ENCODE measurements at places on chromosomes 3 and 15.

DNA sequence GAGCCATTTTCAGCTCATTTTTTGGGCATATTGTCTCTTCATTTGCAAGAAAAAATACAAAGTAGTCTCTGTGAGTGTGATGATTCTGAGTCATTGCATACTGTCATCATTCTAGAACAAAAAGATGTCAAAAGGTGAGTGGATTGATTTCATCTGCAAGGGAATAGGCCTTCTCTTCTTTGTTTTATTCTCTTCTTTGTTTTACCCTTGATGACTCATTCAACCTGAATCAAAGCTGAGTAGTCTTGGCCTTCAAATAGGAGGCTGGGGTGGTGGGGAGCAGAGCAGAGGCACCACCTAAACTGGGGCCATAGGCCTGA is 25.4 kb downstream of the CYP19A1 start:
- DNase-seq, result no peak

DNA sequence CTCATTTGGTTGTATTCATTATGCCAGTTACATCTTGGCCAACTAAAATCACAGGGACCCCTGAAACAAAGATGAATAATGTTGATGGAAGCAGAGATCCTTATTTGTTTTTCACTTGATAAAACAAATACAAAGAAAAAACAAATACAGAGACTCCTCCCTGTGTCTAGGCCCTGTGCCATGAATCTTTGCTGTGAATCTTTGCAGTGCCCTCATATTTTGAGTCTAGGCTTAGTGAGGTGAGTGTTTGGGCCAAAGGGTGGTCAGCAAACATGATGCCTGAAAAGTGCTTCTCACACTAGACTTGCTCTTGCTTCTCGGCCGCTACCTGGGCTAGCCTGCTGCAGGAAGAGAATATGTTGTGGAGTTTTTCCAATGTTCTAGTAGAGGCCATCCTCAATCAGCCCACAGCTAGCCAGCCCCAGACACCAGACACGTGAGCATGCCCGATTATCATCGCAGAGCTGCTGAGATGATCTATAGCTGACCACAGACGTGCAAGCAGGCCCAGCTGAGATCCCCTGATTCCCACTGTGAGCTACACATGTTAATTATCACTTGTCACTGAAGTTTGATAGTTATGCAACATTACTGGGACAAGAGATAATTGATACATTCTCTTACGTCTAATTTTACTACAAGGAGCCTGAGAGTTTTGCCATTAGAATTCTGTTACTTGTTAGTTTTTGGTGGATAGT is 191.4 kb downstream of the THRB start:
- no peak for DNase-seq

- no peak for DNase-seq
These were observed 212.4 kb downstream of the IL5RA start for GRCh38 chr3:2897821-2898220.

DNA sequence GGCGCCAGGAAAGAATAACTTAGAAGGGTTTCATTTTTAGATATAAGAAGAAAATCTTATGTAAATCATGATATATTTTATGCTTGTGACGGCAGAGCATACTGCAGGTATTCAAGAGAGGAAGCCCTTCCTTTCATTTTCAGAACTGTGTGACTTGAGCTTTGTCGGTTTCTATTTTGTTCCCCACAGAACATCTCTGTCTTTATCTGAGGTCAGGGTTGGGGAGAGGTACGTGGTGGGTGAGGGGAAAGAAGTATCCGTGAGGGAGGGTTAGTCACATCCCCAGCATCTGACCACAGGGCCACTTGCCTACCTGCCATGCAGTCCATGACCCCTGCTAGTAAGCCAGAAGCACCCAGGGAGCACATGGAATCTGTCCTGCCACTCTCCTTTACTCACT is 126.5 kb downstream of the DGKG start:
- DNase-seq, result no peak

GRCh38 chr15:73139041-73139743 is 86.9 kb downstream of the NEO1 start:
- no peak for DNase-seq

DNA sequence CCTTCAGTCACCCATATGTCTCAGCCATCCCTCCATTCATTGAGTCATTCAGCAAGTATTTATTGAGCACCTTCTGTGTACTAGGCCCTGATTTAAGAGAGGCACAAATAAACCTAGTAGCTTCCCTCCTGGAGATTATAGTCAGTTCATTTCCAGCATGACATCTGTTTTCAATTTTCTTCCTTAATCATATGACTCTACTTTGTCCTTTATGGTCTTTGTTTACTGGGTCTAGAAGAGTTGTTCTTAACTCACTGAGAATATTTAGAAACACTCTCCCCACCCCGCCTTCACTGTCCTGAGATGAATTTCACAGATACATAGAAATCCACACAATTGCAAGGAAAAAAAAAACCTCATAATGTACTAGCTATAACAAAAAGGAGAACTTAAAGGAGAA is 44.8 kb upstream of the ADAMTS9 start:
- DNase-seq, result no peak

DNA sequence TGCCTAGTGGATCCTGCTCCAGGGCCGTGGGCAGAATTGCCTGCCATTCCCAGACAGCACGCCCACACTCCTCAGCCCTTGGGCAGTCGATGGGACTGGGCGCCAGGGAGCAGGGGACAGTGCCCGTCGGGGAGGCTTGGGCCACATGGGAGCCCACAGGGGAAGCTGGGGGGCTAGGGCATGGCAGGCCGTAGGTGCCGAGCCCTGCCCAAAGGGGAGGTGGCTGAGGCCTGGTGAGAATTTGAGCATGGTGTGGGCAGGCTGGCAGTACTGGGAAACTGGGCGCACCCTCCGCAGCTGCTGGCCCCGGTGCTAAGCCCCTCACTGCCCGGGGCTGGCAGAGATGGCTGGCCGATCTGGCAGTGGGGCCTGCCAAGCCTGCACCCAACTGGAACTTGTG is 1225.9 kb upstream of the EPHA6 start:
- no peak for DNase-seq

- DNase-seq, result no peak
These were observed 11.3 kb upstream of the LIMD1 start for GRCh38 chr3:45583021-45583851.

DNA sequence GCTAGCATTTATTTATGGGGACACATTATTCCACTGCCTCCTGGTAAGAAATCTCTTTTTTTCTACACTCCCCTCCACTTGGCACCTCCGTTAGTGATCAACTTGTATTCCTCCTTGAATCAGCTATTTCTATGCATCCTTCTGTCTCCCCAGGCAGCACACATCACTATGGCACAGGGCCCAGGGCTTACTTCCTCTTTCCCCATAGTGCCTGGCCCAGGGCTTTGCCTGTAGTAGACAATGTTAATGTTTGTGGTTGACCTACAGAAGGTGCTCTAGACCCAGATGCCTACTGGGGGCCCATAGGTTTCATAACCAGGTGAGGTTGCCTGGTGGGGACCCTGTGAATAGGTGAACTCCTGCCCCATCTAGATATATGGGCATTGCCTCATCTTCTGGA is 44.9 kb downstream of the EPHB1 start:
- no peak for DNase-seq

DNA sequence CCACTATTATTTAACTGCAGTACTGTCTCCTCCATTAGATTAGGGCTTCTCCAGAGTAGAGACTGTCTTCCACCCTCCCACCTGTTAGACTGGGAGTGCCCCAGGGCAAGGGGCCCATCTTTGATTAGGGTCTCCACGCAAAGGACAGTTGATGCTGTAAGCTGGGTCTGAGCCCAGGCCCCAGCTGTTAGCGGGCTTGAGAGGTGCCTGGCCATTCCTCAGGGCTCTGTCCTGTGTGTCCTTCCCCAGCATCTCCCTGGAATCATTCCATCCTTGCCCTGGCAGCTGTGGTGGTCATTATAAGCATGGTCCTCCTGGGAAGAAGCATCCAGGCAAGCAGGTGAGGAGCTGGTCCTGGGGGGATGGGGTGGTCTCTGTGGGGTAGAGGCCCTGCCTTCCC is 6.1 kb downstream of the SLC51B start:
- no peak for DNase-seq

DNA sequence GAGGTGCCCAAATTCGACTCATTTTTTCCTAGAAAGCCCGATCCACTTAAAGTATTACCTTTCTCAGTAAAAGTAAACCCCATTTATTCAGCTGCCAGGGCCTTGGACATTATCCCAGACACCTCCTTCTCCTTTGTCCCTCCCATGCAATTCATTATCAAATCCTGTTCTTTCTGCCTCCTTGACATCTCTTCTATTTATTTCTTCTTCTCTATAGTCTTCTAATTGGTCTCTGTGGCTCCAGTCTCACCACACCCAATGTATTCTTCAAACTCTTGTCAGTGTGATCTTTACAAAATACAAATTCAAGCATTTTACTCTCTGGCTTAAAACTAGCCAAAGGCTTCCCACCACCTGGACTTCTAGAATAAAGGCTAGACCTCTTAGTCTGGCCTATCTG is 120.3 kb downstream of the IL20RB start:
- DNase-seq, result no peak

DNA sequence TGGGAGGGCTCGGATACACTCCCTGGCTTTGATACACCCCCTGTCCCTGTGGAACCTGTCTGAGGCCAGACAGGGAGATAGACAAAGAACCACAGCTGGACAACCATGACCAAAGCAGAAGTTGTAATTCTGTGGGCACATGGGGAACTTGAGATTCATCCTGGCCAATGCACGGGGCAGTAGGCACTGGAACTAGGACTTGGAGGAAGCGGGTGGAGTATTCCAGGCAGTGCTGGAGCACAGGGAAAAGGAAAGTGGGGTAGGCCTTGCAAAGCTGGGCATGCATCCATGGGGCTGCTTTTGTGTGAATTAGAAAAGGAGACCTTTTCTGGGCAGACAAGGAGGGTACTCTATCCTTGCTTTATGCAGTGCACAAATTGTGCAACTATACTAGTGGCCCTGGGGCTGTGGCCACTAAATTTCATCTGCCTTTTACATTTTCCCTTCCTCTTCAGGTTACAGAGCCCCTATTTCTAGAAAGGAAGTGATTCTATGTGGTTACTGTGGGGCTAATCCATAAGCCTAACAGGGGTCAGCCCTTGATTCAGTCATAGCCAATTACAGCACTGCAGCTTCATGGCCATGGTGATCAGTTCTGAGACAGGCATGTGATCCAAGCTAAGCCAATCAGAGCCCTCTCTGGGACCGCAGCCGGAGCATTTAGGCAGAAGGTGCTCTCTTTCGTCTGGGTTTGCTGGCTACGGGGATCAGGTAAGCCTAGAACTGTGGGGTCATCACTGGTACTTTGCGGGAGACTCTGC is 21.0 kb downstream of the CRABP1 start:
- no peak for DNase-seq

- DNase-seq, result no peak
These were observed 124.9 kb downstream of the PTPRG start for GRCh38 chr3:61686228-61686648.

DNA sequence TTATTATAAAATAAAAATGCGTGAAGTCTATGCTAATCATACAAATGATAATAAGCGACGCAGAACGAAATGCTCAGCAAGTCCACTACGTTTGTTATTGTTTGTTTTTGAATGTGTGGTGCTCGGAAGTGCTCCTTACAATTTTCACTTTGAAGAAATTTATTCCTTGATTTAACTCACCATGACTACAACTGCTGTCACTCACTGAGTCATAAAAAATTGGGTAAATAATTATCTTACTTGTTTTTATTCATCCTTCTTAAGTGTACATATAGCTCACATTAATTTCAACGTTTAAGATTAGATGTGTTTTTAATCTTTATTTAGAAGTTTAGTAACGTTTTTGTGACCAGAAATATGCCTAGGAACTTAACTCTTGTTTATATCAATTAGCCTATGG is 66.7 kb upstream of the NANOGP8 start:
- DNase-seq, result no peak

GRCh38 chr3:177388209-177388608 is 190.9 kb upstream of the TBL1XR1 start:
- DNase-seq, result no peak

GRCh38 chr3:197376020-197376419 is 77.6 kb upstream of the DLG1 start:
- DNase-seq, result no peak

DNA sequence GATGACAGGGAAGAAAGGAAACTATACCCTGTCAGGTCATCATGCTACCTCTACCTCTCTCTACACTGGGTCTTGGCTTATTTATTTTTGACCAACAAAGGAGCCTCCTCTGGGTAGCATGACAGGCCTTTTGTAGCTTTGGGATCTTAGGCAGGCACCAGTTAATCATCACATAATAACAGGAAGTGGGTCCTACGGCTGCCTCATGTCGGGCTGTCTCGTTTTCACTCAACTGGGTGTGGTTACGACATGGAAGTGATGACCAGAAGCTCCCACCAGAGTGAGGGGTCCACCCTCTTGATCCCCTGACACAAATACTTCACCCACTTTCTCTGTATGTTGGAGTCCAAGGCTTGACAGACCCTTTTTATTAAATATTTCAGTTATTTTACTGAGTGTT is 105.3 kb downstream of the CD47 start:
- no peak for DNase-seq

DNA sequence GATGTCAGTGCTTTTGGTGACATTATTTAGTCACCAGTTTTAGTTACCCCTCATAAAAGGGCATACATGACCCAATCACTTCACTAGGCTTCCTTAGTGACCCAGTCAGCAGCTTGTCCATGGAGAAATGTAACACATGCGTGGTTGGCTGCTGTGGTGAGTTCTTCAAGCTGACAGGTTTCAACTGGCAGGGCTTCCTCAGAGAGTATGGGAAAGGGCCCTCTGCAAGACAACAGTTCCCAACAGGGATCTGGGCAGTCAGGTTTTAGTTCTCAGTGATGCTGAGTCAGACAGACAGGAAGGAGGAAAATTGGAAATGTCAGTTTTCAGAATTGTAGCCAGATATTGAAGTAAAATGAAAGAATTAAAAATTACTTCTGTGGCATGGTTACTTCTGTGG is 282.5 kb downstream of the TBL1XR1 start:
- DNase-seq, result no peak

GRCh38 chr3:24475925-24476324 is 18.7 kb downstream of the THRB start:
- no peak for DNase-seq

- no peak for DNase-seq
These were observed 34.0 kb downstream of the TPRA1 start for GRCh38 chr3:127556565-127556964.

GRCh38 chr3:144989807-144990206 is 1018.2 kb downstream of the DIPK2A start:
- no peak for DNase-seq

GRCh38 chr3:19757773-19758172 is 176.2 kb downstream of the EFHB start:
- DNase-seq, result no peak

- no peak for DNase-seq
These were observed 24.8 kb upstream of the BOC start for GRCh38 chr3:113186566-113186965.

- no peak for DNase-seq
These were observed 4.9 kb upstream of the C3orf49 start for GRCh38 chr3:63814237-63814636.

DNA sequence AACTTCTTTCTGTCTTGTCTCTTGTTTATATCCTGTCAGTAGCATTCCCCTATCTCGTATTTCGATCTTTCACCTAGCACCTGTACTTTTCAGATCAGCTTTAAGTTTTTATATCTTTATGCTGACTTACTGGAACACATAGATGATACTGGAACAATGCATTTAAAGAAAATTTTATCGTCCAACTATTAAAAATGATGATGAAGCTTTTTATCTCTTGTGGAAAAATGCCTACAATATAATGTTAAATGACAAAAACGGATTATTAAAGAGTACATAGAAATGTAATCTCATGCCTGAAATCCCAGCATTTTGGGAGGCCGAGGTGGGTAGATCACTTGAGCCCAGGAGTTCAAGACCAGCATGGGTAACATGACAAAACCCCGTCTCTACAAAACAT is 139.5 kb downstream of the ZPLD1 start:
- DNase-seq, result no peak
